K562 (cell line): ENCODE measurements at places on chromosomes 12 and 14. TPM values are rescaled to one million over a fixed set of nuclear protein-coding genes. Genes with fewer than 3 reads are reported as not detected.

The TIGAR gene
- 0.07 and 1.0 TPM in 2 replicates for total RNA-seq

The UBE3B gene
- 18.7 and 21.8 TPM in 2 replicates for total RNA-seq

The SLC10A1 gene
- not detected in 2 replicates for total RNA-seq

The NXPH4 gene
- total RNA-seq, result 2.2 and 2.7 TPM in 2 replicates

DNA sequence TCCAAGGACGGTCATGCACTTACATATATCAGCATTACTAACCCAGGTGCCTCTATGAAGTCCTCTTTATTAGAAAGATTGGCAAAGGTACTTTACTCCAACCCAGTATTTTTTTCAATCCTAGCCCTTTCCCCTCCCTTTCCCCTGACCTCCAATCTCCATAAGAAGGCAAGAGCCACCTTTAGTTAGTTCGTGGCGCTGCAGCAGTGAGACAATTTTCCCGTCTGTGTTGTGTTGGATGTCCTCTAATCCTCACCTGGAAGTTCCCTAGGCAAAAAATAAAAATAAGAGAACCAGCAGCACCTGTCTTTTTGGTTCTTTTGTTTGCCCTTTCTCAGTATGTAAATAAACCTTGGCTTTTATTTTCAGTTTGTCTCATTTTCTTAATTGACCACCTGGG is 439.6 kb upstream of the LRFN5 start:
- H3K27me3 ChIP-seq, result no peaks in the 10 kb centered on the region
- DNase-seq, result no peak
- no peaks in the 10 kb centered on the region for H3K36me3 ChIP-seq
- no peaks in the 10 kb centered on the region for H3K4me1 ChIP-seq
- H3K27ac ChIP-seq, result no peak overlapping the region

- no peak for DNase-seq
- H3K27ac ChIP-seq, result no peak overlapping the region
- H3K27me3 ChIP-seq, result no peaks in the 10 kb centered on the region
- no peaks in the 10 kb centered on the region for H3K4me1 ChIP-seq
Observed at GRCh38 chr14:99094901-99095300, 177.1 kb downstream of the BCL11B start.

DNA sequence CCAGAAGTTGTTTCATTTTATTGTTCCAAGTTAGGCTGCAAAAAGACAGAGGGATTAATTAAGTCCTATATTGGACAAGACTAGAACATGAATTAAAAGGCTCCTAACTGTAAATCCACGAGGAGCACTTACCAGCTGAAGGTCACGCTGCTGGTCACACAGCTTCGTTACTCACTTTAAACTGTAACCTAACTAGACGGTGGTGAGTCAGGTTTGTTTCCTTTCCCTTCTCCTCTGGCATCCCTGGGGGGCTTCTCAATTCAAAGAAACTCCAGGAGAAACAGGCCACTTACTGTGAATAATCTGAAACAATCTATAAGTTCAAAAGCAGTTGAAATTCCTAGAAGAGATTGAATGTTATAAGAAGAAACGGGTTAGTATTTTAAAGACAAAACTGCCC is 331.4 kb downstream of the BCAT1 start:
- H3K27me3 ChIP-seq, result no peaks in the 10 kb centered on the region
- no peak overlapping the region for H3K4me3 ChIP-seq
- DNase-seq, result no peak
- no peaks in the 10 kb centered on the region for H3K4me1 ChIP-seq
- H3K27ac ChIP-seq, result no peak overlapping the region

GRCh38 chr14:93712838-93713724 is 75.2 kb downstream of the PRIMA1 start:
- H3K27me3 ChIP-seq, result peaks cover 5% of the 10 kb centered on the region
- DNase-seq, result no peak
- no peaks in the 10 kb centered on the region for H3K36me3 ChIP-seq
- no peaks in the 10 kb centered on the region for H3K4me1 ChIP-seq

DNA sequence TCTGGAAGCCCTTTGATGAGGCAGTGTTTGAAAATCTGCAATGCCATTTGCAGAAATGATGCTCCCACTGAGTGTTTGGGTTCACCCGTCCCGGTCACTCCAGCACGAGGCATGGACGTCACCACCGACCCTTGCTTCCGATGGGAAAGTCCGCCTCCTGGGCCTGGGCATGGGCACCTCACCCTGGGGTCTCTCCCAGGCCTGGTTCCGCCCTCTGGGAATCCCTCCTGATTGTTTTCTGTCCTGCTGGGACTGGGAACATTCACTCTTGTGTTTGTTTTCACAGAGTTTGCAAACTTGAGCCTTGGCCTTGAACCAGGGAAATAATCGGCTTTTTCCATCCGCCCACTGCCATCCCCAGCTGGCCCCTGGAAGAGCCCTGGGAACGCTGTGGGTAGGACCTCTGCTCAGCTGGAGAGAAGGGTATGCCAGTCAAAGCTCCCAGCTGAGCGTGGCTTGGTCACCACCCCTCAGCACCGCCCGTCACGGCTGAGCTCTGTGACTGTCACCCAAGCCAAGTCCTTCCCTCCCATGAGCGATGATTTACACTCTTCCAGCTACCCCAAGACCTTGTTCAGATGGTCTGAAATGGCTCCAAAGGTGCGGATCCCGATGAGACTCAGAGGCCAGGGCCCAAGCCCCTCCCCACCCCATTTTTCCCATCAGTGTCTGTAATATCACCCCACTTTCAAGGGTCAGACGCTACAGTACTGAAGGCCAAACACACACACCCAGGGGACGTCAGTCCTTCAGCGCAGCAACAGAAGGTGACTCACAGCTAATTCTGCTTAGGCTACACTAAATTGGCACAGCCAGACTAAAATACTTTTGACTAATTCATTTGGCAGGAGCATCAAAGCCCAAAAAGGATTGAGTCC is 34.1 kb upstream of the FZD10 start:
- no peaks in the 10 kb centered on the region for H3K27me3 ChIP-seq
- H3K27ac ChIP-seq, result no peak overlapping the region
- no peaks in the 10 kb centered on the region for H3K36me3 ChIP-seq
- DNase-seq, result no peak
- no peak overlapping the region for H3K4me3 ChIP-seq
